ENCODE measurements at places on chromosomes 3 and 15.
A peak's percentile ranks its signal among the peaks of the same experiment; 100 is the strongest.

DNA sequence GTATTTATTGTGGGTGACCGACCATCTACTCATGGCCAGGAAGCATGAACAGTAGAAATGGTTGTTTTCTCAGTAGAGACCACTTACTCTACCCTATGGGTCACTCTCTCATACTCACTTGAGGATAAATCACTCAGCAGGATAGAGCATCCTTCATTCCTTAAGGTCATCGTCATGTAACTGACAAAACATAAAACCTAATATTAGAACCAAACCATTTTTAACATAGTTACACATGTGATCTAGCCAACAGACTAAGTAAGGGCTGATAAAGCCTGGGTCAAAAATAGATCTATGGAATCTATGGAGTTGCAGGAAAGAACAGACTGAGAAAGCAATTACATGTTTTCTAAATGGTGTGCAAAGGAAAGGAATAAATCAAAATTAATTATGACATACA lies 769.1 kb downstream of the NTRK3 start:
- no peak for DNase-seq

DNA sequence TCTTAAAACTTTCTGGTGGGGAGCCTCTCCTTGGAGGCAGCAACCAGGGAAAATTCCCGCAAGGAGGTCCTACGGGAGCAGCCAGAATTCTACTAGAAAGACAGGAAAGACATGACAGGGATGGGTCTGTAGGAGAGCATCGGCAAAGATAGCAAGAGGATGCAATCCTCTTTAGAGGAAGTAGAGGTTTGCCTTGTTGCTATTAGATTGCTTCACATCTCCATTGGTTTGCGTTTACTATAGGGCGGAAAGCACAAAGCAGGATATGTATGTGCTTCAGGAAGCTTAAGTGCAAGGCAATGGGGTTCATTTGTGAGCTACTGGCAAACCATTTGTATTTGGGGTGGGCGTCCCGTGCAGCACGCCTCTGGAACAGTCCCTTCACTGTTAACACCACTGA lies 193.0 kb downstream of the RORA start:
- no peak for DNase-seq

DNA sequence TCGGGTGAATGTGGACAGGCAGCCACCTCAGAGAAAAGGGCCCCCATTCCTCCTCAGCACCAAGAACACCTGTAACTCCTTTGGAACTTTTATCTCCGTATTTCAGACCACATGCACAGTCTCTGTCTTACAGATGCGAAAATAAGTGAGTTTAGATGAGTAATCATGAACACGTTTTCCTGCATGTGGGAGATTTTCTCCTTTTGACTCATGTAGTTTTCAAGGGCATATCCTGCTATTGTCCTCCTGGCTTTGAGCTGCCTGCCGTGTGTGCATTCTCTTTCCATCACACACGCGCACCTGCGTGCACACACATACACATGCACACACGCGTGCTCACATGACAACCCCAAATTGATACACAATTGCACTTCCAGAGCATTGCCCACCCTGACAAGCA lies 239.2 kb downstream of the GABRG3 start:
- no peak for DNase-seq

GRCh38 chr3:63353383-63353782 lies 75.3 kb downstream of the SYNPR start:
- DNase-seq: no peak

GRCh38 chr3:53994986-53995603 lies 103.4 kb upstream of the SELENOK start:
- DNase-seq: no peak

DNA sequence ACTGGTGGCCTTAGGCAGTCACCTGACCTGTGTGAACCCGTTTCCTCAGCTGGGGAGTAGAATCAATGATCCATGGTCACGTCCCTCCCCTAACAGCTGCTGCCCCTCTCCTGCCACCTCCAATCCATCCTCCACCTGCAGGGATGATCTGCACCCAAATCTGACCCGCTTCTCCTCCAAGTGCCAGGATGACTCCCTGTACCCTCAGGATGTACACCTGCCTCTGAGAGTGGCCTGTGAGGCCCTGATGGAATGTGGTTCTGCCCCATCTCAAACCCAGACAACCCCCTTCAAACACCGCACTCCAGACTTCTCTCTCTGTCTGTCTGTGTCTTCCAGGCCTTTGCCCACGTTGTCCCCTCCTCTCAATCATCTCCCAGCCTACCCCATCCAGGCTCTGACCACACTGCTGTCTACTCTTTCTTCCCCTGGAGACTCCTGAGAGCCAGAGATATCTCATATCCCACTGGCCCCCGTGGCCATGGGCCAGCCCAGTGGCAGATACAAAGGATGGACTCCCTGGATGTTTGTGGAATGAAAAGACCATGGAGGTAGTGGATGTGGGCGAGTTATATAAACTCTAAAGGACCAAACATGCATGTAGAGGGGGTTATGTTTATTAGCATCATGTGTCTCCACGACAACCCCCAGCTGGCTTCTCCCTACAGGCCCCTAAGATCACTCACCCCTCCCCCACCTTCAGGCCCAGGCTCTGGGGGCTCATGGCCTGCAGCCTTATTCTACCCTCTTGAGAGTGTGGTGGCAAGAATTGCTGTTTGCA lies 84.9 kb downstream of the SMAD6 start:
- no peak for DNase-seq

- DNase-seq: no peak
Measured at GRCh38 chr3:136644212-136644611, 108.0 kb downstream of the STAG1 start.

- no peak for DNase-seq
Measured at GRCh38 chr3:126381966-126382365, 12.7 kb upstream of the CFAP100 start.

DNA sequence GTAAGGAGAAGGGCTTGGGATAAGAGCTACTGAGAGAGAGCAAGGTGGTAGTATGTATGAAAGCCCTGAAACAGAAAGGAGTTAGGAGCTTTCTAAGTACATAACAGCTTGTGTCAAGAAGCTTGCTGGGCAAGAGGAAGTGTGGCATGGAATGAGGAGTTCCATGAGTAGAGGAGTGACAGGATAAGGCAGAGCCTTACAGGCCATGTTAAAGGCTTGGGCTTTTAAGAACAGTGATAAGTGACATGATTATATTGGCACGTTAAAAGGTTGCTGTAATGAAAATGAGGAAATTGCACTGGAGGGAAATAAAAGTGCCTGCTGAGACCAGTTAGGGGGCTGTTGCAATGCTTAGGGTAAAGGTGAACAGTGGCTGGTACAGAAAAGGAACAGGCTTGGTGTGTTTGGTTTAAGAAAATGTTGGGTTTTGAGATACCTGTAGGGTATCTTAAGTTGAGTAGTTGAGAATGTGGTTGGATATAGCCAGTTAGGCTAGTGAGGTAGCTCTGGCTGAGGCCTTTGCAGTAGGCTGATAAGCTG lies 49.0 kb downstream of the MEF2A start:
- no peak for DNase-seq

- DNase-seq: no peak
Measured at GRCh38 chr3:58291671-58292338, 14.2 kb upstream of the RPP14 start.

- no peak for DNase-seq
Measured at GRCh38 chr3:71180524-71180923, 403.0 kb downstream of the FOXP1 start.

GRCh38 chr15:85583923-85584390 lies 203.6 kb downstream of the AKAP13 start:
- DNase-seq: peak; percentile 13

GRCh38 chr3:63937661-63938651 lies 25.8 kb upstream of the SCAANT1 start:
- no peak for DNase-seq
